ENCODE measurements at places on chromosomes 7 and 10.

GRCh38 chr10:70805619-70806215 is 10.0 kb upstream of the SGPL1 start:
- no peak for DNase-seq

DNA sequence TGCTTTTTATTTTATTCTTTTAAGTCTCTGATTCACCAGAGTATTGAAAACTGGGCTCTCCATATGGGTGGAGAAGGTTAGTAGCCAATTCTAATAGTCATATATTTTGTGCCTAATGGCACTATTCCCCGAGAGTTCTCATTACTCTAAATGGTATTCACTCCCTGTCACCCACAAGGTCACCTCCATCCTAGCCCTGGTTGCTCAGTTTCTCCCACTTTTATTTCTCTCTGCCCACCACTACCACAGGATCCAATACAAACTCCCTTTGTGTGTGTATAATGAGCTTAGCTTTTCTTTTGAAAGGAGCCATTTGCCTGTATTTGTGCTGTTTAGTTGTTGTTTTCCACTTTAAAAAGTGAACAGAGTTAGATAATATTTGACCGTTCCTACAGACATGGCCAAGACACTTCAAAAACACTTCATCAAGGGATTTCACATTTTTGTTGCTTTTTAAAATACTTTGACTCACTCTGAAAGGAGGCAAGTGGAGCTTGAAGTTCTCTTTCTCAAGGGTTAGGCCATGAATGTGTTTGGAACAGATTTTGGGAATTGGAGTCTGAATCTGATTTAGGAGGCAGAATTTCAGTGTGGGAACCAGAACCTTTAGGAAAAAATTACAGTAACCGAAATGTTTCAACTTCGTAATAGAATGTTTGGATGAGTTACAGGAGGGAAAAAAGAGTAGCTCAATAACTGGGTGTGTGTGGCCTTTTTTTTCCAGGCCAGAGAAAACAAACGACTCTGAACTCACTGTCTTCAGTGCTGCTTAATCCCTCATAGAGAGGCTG is 321.3 kb downstream of the BICC1 start:
- DNase-seq = no peak

GRCh38 chr10:47290338-47290737 is 9.7 kb upstream of the GDF10 start:
- DNase-seq = no peak

DNA sequence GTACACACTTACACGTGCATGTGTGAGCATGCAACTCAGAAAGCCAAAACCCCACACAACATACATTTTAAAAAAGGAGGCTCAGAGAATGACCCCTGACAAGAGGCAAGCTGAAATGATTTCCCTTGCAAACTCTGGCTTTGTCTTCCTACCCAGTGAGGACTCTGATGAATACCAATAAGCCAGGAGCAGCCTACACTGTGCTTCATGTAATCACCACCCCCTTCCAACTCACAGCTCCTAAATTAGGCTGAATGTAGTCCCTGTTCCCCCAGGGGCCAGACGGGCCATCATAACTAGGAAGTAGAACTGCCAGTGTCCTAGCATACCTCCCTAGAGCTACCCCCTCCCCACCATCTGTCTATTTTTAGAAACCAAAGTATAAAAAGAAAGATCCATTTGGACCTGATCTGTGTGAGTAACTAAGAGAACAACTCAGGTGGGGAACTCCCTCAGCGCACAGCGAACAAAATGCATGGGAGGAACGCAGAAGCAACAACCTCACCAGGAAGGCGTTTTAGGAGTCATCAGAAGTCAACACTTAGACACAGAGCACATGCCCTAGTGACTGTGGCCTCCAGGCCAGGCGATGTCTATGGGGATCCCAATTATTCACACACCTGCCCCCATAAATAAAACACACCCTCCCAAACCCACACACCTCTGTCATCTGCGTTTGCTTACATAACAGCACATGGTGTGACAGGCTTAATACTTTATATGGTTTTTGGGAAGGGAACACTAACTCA is 1.9 kb downstream of the DGKI start:
- no peak for DNase-seq

DNA sequence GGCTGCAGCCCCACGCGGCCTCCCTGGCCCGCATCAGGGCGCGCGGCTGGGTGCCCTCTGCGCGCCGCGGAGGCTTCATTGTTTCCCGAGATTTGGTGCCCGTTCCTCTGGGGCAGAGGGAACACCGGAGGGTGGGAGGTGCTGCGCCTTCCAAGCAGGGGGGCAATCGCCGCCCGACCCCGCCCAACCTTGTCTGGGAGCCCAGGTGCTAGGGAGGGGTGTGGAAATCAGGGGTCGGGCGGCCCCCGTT is 1.0 kb upstream of the NRP1 start:
- no peak for DNase-seq

DNA sequence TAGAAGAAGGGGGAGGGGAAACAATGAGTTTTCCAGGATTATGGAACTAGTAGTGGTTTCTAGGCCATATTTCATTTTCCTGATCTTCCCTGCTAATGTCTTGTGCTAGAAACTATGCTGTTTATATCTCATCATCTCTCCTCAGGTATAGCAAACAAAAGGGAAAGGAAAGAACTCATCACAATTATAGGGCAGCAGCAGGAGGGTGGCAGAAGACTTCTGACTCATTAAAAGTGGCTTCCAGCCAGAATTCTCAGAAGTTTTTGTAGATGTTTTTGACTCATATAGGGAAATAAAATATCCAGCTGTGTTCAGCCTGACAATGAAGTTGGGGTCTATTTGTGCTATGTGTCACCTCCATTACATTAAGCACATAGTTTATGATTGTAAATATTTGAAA is 6.5 kb downstream of the AHR start:
- DNase-seq = no peak

All from stimulated activated CD4-positive, alpha-beta T cell treated with anti-CD3 and anti-CD28 coated beads, Interleukin-1b, Interleukin-23, amount 100 ng/mL, for 1 hour (primary cell).